H1 (cell line): ENCODE measurements at places on chromosomes 3 and 15. TPM values are rescaled to one million over a fixed set of nuclear protein-coding genes. Genes with fewer than 3 reads are reported as not detected.

DNA sequence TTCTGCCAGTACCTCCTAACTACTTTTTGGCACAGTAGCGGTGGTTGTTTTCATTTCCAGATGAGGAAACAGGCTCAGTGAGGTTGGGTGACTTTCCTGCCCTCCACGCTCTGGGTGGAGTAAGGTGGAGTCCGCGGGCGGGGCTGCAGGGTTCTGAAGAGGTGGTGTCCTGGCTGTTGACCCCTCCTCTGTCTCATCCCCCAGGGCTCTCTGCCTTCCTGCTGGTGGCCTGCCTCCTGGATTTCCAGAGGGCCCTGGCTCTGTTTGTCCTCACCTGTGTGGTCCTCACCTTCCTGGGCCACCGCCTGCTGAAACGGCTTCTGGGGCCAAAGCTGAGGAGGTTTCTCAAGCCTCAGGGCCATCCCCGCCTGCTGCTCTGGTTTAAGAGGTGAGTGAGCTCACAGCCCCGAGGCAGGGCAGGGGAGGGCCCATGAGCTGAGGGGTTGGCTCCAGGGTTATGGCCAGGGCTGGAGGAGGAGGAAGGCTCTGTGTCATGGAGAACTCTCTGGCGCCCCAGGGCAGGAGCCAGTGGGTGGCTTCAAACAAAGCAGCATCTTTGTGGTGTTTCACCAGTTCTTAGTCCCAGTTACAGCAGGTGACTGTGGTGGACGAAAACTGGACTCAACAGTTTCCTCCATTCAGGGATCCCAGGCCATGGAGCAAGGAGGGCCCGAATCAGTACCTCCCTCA is 10.4 kb downstream of the SLC28A1 start:
- DNase-seq = no peak
- H3K36me3 ChIP-seq = no peaks in the 10 kb centered on the region
- H3K4me1 ChIP-seq = no peaks in the 10 kb centered on the region
- no peak overlapping the region for H3K4me3 ChIP-seq
- H3K27me3 ChIP-seq = 0 out of 2 replicates have a peak, but pooled peaks cover 3% of the 10 kb centered on the region

DNA sequence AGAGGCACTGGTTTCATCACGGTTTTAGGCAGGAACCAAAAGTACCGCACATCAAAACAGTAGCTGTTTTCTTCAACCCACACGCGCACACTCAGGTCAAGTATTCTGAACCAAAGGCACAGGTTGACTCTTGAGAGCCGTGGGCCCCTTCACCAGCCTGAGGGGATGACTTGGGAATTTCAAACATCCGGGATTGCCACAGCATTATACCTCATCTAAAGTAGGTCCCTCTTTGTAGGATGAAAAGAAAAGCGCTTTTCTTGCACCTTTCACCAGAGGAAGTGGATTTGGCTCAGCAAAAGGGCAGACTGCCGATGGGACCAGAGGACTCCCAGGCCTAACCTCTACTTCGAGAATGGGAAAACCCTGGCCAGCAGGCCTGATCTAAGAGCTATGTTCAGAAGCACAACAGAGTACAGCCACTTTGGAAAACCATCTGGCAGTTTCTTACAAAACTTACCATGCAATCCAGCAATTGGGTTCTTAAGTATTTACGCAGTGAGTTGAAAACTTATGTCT is 88.2 kb upstream of the PROK2 start:
- no peaks in the 10 kb centered on the region; the same call in 1 of the 2 replicates for H3K36me3 ChIP-seq
- no peak overlapping the region for H3K27ac ChIP-seq
- peaks cover 3% of the 10 kb centered on the region; the same call in 1 of the 2 replicates for H3K4me1 ChIP-seq
- no peaks in the 10 kb centered on the region for H3K27me3 ChIP-seq
- no peak overlapping the region for H3K4me3 ChIP-seq
- no peak for DNase-seq

- H3K4me1 ChIP-seq = peaks cover 2% of the 10 kb centered on the region; the same call in 1 of the 2 replicates
- H3K36me3 ChIP-seq = no peaks in the 10 kb centered on the region
- H3K27ac ChIP-seq = no peak overlapping the region
- no peak overlapping the region for H3K4me3 ChIP-seq
- no peaks in the 10 kb centered on the region for H3K27me3 ChIP-seq
These were observed 100.0 kb upstream of the LINGO1 start for GRCh38 chr15:77732514-77733335.

The GASK1A gene
- total RNA-seq = 7.9 and 11.5 TPM in 2 replicates

The GP5 gene
- 0.10 and 0.13 TPM in 2 replicates for total RNA-seq

The ZNF639 gene
- 41.4 and 43.0 TPM in 2 replicates for total RNA-seq
